ENCODE measurements at places on chromosomes 11 and 22.

GRCh38 chr11:11483627-11484026, 130.6 kb upstream of the CSNK2A3 start:
- DNase-seq = no peak

- no peak for DNase-seq
Observed at GRCh38 chr22:42813501-42813900, 43.6 kb downstream of the ARFGAP3 start.

DNA sequence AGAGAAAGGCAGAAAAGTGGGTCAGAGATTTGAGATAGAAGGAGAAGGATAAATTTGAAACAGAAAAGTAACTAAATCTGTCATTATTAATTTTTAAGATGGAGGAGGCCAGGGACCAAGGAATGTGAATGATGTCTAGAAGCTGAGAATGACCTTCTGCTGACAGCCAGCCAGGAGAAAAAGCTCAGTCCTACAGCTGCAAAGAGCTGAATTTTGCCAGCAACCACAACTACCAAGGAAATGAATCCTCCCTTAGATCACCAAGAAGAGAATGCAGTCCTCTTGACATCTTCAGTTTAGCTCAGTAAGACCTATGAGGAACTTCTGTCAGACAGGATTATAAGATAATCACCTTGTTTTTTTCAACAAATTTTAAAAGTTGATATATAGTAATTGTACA, 538.2 kb downstream of the LRRC4C start:
- no peak for DNase-seq

GRCh38 chr22:24355574-24355973, 71.8 kb upstream of the ADORA2A start:
- DNase-seq = no peak

- DNase-seq = no peak
Observed at GRCh38 chr11:122042981-122043380, 73.0 kb downstream of the BLID start.

DNA sequence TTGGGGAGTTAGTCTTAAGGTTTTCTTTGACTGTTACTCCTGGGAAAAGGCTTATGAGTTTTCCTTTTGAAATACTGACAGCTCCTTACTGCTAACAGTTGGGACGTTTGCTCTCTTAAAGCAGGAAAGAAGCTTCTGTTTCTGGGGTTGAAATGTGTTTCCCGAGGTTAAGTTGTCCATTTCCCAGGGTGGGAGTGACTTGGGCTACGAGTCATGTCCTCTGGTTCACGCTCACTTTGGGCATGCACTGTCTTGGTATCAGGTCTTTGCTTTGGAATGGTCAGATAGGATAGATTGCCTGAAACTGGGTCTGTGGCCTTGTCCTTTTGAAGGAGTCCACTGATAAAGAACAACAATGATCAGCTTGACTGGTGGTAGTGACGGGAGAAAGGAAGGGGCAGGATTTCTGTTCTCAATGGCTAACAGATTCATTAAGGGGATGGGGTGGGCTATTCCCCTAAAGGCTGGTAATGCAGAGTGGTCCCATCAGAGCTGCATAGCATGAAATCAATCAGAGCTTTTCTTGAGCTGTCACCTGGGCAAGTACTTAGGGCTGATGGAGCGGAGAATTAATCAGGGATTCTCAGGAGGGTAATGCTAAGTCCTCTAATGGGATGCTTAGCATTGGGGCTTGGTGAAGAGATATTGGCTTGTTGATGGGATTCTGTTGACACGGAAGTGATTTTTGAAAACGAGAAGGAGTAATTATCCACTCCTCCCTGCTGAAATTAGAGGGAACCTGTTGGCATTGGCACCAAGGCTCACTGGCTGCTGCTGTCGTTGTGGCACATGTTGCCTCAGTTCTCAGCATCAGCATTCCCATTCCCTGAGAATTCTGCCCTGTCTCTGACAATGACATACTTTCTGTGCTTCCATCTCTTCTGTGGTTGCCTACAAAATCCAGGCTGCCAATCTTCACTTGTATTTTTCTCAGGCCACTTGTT, 81.6 kb downstream of the TEAD1 start:
- no peak for DNase-seq

DNA sequence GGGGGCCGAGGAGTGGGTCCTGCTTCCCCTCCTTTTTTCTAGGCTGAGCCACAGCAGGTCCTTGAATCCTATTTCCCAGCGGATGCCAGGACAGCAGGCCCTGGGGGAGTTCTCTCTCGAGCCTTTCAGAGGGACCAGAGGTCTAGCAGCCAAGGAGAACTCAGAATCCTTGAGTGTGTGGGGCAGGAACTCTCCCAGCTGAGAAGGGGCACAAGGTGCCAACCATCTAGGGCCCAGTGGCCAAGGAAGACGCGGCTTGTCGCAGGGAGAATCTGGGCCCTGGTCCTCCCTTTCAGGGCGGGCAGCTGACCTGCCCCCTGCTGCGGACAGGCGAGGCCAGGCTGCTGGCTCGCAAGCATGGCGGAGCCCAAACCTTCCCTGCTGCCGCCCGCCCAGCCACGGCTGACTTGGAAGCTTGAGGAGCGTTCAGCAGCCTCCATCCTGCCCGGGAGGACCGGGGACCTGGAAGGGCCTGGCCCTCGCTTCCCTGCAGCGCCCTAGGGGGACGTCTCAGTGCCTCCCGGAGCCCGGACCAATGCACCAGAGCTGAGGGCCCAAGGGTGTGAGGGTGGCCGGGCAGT, 972 bp upstream of the TSSC4 start:
- DNase-seq = no peak

GRCh38 chr11:74650498-74650897, 58.1 kb downstream of the POLD3 start:
- DNase-seq = no peak

GRCh38 chr11:10139656-10140055, 154.4 kb downstream of the SBF2 start:
- no peak for DNase-seq

DNA sequence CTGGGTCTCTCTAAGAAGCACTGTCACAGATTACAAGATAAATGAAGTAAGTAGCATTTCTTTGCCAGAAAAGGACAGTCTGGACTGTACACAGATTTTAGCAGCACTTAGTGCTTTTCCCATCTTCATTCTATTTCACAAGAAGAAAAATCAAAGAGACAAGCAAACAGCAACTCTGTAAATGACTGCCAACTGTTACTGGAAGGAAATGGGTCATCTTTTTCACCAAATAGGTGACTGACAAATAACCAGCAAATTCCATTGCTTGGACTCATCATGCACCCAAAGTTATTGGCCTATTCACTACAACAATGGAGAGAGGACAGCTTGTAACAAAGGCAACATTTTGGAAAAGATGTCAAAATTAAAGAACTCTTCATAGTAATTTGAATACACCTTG, 28.9 kb upstream of the CARD18 start:
- DNase-seq = no peak

DNA sequence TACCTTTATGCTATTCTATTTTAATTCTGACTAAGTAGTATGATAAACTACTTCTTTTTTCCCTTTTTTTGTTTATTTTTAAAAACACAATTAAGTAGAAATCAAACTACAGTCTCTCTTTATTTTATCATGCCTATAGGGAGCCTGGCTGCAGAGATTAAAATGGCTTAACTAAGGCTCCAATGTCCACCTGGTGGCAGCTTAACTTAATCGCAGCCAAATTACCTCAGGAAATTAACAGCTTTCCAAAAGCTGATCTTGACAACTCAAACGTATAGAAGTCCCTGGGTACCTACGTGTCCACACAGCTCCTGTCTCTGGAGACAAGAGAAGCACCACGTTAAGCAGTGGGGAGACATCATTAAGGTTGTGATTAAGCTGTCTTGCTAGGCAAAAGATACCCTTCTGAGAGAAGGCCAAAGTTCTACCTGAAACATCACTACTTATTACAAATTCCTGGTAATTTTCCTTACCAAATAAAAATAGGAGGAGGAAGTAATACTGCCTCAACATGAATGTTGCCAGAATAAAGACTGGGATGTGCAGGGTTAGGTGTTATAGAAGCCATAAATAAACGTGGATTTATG, 63.2 kb upstream of the SNX19 start:
- no peak for DNase-seq

DNA sequence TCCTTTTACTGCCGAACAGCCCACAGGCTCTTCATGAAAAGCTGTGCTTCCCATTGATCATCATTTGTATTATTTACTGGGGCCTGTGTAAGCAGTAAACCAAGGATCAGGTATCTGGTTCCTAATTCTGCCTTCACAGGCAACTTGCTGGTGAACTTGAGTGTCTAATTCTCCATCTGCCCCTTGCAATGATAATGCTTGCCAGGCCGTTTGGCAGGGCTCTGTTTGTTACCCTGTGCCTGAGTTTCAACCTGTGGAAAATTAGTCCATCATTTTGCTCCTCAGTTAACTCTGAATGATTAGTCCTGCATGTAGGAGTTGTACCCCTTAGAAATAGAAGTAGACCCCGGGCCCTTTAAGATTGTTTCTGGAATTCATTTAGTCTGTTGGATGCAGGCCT, 298.4 kb upstream of the CADM1 start:
- DNase-seq = no peak

DNA sequence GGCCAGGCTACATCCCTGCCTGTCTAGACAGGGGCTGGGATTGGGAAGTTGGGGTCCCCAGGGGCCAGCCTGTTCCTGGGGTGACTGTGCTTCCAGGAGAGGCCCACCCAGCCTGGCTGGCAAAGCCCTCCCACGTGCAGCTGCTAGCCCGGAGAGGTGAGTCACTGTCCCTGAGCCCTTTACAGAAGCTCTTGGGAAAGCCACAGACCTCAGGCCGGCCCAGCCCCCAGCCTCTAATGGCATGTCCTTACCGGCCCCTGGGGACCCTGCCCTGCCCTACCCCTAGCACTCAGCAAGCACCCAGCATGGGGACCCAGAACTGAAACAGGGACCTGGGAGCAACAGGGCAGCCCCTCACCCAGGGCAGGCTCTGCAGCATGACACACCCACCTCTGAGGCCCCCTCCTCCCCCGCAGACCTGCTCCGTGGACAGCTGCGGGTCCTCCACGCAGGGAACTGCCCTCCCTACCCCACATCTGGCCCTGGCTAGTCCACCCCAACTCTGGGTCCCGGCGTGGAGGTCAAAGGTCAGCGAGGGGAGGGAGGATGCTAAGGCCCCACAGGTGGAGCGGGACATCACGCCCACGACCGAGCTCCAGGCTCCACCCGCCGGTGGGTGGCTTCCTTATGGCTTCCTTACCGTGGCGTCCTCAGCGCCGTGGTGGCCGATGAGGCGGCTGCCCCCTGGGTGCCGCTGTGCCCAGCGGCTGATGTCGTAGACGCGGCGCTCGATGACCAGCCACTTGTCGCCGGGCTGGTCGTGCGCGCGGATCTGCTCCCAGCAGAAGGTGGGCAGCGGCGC, 615 bp downstream of the FADS3 start:
- no peak for DNase-seq

DNA sequence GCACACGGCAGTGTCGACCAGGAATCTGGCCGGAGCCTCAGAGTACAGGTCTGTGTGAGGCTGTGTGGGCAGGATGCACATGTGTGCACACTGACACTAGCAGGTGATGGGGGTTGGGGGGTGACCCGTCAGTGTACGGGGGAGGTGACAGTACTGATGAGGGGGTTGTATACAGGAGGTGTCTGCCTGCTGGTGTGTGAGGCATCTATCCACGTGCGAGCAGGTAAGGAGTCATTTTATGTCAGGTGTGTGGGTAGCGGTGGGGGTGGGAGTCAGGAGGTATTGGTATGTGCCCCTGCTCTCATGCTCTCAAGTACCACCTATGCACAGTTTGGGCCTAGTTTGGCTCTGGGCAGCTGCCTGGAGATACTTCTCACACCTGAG, 4.5 kb upstream of the PHRF1 start:
- DNase-seq = no peak

- DNase-seq = no peak
Observed at GRCh38 chr11:31720671-31721365, 90.3 kb downstream of the PAX6 start.

DNA sequence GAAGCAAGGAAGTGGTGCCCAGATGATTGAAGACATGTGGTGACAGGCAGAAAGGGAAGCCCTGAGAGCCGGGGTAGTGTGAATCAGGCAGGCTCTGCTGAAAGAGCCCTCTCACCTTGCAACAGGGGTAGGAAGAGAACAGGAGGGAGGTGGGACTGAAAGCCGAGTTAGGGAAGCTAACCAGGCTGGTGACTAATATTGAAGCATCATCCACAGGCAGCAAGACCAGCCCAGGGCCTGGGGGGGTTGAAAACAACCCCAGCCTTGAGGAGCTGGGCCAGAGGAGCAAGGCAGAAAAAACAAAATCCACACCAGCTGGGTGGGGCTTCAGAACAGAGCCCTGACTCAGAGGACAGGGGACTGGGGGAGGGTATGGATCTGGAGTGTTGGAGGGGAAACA, 35.0 kb upstream of the CRTAM start:
- DNase-seq = no peak
